Mesenteric fat pad (tissue), 1 donor: ENCODE measurements at places on chromosomes 12 and 14. TPM values are rescaled to one million over a fixed set of nuclear protein-coding genes. Genes with fewer than 3 reads are reported as not detected.

- DNase-seq = no peak
Measured at GRCh38 chr14:53473480-53473879, 320.4 kb upstream of the DDHD1 start.

Gene KRT3
- not detected for total RNA-seq

Gene AQP2
- not detected for total RNA-seq

Gene TPH2
- not detected for total RNA-seq

- DNase-seq = no peak
Measured at GRCh38 chr14:35576260-35576659, 42.3 kb downstream of the INSM2 start.

Gene IL31
- not detected for total RNA-seq

- no peak for DNase-seq
Measured at GRCh38 chr12:66971816-66972215, 292.9 kb upstream of the GRIP1 start.

Gene EML5
- 0.13 TPM for total RNA-seq

DNA sequence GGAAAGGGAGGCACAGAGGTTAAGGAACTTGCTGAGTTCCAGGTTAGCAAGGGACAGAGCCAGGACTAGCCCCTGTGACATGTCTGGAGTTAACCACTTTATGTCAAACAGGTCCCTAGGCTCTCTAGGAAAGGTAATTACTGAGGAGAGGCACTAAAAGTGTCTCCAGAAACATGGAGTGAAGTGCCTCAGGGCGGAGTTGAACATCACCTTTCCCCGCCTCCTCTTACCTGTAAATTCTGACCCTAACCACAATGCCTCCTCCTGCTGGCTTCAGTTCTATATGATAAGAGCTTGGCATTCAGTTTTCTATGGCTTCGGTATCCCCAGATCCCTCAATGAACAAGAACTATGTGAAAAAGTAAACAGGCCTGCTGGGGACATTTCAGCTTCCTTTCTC, 18.1 kb downstream of the RPH3A start:
- DNase-seq = no peak

DNA sequence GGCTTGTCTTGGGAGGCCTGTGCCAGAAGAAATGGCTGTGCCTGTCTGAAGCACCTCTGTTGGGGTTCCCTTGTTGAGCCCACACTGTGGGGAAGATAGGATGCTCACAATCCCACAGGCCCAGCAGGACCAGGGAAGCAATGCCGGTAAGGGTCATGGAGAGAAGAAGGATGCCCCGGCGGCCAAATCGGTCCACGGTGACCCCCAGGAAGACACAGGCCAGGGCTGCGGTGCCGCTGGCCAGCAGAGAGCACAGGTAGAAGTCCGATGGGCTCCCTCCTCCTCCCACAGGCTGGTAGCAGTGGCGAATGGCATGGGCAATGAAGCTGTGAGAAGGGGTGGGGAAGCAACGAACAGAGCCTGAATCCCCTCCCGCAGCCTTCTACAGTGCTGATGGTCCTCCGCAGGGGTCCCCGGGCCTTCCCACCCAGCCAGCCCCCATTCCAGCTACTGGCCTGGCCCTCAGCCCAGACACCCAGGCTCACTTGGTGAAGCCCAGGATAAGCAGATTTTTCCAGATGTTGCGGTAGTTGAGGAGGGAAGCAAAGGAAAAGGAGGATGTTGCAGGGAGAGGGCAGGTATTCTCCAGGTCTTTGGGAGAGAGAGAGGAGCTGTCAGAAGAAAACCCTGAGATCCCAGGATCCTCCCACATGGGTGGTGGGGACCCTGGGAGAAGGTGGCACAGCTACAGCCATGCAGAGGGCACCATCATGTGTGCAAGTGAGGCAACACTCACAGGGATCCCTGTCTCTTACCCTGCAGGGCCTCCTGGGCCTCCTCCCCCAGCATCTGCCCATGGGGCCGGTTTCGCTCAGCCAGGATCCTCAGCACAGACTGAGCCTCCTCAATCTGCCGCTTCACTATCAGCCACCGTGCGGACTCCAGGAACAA, 5.0 kb downstream of the SLC22A17 start:
- DNase-seq = no peak

Gene NEUROD4
- total RNA-seq = not detected

GRCh38 chr14:34018564-34019244, 67.8 kb upstream of the EGLN3 start:
- DNase-seq = no peak

DNA sequence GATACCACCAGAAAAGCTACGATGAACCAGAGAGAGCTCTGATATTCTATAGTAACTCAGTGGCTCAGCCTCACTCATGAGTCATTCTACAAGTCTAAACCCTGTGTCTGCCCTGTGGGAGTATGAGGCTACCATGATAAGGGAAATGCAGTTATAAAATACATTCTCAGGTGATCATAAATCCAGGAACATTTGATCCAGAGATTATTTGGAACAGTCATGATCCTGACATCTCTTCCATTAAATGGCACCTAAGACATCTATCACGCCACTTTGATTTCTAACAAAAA, 202.6 kb upstream of the RASSF8 start:
- DNase-seq = no peak

DNA sequence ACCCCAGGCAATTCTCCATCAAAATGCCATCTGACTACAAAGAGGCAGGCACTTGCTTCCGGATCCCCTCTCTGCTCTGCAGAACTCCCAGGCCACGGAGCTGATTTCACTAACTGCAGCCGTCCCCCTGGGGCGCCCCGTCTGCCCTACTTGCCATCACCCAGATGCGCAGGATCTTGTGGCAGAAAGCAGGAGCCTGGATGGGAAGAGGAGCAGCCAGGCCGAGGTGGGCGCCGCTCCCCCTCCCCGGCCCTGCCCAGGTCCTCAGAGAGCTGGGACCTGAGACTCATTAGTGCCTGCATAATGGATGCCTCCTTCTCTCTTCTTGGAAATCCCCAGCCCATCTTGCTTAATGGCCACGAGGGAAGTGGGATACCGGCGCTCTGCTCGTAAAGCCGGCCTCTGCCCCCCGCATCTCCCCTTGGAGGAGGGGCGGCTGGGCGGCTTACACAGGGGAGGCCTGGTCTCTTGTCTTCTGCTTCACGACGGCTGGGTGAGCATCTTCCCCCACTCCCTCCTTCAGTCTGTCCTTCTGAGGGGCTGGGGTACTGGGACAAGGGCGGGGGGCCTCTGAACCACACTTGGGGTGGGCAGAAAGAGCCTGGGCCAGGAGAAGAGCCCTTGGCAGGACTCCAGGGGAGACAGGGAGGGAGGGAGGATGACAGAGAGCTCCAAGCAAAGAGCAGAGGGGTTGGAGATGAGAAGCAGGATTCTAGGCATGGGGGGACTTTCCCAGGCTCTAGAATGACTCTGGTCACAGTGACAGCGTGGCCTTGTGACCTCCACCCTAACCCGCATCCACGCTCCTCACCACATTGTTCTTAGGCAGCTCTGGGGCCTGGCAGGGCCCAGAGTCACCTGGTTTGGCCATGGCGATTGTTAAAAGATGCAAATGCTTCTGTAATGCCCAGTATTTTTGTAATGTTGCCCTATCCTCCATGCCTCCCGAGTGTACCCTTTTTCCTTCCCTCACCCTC, 19.4 kb upstream of the EML1 start:
- DNase-seq = peak; percentile 86

GRCh38 chr12:87152075-87152474, 877.1 kb downstream of the C12orf50 start:
- DNase-seq = no peak

GRCh38 chr12:132561427-132562156, 48.8 kb downstream of the LRCOL1 start:
- DNase-seq = no peak

DNA sequence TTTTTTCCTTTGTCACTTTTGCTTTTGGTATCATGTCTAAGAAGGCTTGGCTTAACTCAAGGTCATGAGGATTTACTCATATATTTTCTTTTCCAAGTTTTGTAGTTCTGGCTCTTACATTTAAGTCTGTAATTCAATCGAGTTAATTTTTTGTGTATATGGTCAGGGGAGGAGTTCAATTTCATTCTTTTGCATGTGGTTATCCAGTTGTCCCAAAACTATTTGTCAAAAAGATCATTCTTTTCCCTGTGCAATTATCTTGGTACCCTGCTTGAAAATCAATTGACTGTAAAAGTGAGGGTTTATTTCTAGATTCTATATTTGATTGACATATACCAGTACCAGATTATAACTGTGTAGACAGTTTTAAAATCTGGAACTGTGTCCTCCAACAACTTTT, 10.2 kb downstream of the USP15 start:
- no peak for DNase-seq

DNA sequence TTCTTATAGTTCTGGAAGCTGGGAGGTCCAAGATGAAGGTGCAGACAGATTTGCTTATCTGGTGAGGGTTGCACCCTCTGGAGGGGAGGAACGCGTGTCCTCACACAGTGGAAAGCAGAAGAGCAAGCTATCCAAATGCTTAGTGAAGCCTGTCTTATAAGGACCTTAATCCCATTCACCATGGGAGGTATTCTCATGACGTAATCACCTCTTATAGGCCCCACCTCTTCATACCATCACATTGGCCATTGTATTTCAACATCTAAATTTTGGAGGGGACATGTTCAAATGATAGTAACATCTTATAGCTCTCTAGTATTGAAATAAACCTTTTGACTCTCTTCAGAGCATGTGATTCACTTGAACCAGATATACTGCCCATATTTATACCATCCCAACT, 105.0 kb upstream of the MYF6 start:
- DNase-seq = no peak

DNA sequence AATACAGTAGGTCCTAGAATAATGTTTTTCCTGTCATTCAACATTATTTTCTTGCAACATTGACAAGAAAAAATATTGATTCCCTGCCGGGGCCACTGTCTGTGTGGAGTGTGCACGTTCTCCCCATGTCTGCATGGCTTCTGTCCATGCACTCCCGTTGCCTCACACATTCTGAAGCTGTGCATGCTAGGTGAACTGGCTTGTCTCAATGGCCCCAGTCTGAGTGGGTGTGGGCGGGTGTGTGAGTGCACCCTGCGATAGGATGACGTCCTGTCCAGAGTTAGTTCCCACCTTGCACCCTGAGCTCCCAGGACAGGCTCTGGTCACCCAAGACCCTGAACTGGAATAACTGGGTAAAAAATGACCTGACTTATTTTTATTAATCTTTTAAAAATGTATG, 186.1 kb downstream of the CAND1 start:
- DNase-seq = no peak

DNA sequence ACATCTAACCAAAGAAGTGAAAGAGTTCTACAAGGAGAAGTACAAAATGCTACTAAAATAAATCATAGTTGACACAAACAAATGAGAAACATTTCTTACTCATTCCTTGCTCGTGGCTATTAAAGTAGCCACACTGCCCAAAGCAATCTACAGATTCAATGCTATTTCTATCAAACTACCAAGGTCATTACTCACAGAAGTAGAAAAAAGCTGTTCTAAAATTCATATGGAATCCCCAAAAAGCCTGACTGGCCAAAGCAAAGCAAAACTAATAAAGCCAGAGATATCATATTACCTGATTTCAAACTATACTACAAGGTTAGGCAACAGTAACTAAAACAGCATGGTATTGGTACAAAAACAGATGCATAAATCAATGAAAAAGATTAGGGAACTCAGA, 305.6 kb downstream of the RPAP3 start:
- DNase-seq = no peak

- no peak for DNase-seq
Measured at GRCh38 chr12:51505360-51506105, 80.9 kb downstream of the SLC4A8 start.

Gene C12orf50
- 0.13 TPM for total RNA-seq

Gene CABP1
- total RNA-seq = 5.5 TPM

- no peak for DNase-seq
Measured at GRCh38 chr14:56122301-56122700, 4.1 kb downstream of the PELI2 start.

Gene CCDC88C
- 17.4 TPM for total RNA-seq

- DNase-seq = no peak
Measured at GRCh38 chr14:102407258-102407657, 44.5 kb downstream of the TECPR2 start.

DNA sequence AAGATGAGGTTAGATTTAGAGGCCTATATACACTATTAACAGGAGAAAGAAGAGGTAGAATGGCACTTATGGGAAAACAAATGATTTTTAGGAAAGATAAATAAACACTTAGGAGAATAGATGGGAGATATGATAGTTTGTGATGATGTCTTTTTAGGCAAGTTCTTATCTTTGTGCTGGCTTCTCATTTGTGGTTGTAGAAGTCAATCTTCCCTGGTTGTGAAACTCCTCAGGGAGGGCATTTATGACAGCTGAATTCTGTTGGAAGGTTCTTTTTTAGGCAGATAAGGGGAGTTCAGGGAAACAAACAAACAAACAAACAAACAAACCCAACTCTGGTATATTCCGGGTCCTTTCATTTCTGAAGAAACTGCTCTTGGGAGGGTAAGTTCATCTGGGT, 311.8 kb downstream of the AEBP2 start:
- no peak for DNase-seq

Gene OXA1L
- 77.7 TPM for total RNA-seq

DNA sequence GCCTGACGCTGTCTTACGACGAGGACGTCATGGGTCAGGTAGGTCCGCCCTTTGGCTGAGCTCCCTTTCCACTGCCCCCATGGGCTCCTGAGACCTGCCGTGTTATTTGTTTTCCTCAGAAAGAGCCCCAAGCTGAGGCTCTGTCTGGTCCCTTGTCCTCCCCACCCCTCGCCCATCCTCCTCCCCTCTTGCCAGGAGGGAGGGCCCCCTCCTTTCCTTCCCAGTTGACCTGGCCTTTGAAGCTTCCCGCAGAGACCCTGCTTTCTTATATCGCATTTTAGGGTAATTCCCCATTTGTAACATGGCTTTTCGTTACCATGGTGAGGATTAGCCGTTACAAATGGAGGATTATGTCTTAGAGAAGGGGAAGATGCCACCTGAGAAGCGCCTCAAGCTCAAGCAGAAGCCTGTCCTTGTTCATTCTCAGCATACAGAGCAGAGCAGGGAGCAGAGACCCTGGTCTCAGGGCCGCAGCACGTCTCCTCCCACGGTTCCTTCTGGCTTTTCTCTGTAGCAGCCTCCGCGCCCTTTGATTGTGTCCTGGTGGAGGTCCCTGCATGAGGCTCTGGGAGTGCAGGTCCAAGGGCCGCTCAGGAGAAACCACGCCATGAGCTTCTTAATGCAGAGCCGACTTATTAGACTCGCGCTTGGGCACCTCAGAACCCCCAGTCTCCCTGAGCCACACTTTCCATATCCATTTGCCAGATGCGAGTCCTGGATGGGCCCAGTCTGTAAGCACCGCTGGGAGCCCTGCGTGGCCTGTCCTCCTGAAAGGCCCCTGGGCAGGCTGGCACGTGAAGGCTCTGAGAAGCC, 47.2 kb downstream of the UBE3B start:
- DNase-seq = no peak

Gene CAPZA3
- not detected for total RNA-seq

- DNase-seq = no peak
Measured at GRCh38 chr12:112393328-112393727, 11.1 kb upstream of the HECTD4 start.

GRCh38 chr12:83559650-83560049, 872.9 kb downstream of the TMTC2 start:
- no peak for DNase-seq

DNA sequence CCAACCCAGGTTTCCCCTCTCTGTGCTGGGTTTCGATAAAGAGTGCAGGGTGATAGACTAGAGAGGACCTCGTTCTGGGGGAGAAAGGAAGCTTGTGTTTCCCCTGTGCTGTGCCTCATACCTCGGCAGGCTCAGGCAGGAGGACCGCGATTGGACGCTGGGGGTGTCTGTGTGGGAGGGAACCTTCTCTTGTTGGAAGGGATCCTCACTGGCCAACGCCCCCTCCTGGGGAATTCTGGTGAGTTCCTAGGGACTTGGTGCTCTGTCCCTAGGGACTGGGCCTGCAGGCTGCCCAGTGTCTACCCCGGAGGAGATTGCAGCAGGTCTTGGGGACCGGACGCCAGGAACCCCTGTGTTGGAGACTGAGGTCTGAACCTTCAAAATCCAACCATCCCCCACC, 157.4 kb upstream of the PRMT8 start:
- no peak for DNase-seq
